Endodermal cell (in vitro differentiated cells): ENCODE measurements at places on chromosomes 11 and 22. TPM values are rescaled to one million over a fixed set of nuclear protein-coding genes. Genes with fewer than 3 reads are reported as not detected.

The SERHL2 gene
- total RNA-seq, result 12.8 to 61.4 TPM (median 18.9 TPM) in 3 replicates

The SYT8 gene
- total RNA-seq, result not detected in 2 replicates

The PHOX2A gene
- 0.70 and 0.92 TPM in 2 replicates for total RNA-seq

GRCh38 chr22:50089682-50090411, at the start of gene MOV10L1:
Gene MOV10L1, plus strand, starts transcription at chr22:50090006. Its CDS starts 83 bp downstream, at chr22:50090089.
- no peak within 1 kb of the TSS for H3K4me3 ChIP-seq
- no peaks in the 10 kb centered on the region for H3K4me1 ChIP-seq
- H3K36me3 ChIP-seq, result no peaks in the 10 kb centered on the region
- H3K27me3 ChIP-seq, result no peaks in the 10 kb centered on the region

DNA sequence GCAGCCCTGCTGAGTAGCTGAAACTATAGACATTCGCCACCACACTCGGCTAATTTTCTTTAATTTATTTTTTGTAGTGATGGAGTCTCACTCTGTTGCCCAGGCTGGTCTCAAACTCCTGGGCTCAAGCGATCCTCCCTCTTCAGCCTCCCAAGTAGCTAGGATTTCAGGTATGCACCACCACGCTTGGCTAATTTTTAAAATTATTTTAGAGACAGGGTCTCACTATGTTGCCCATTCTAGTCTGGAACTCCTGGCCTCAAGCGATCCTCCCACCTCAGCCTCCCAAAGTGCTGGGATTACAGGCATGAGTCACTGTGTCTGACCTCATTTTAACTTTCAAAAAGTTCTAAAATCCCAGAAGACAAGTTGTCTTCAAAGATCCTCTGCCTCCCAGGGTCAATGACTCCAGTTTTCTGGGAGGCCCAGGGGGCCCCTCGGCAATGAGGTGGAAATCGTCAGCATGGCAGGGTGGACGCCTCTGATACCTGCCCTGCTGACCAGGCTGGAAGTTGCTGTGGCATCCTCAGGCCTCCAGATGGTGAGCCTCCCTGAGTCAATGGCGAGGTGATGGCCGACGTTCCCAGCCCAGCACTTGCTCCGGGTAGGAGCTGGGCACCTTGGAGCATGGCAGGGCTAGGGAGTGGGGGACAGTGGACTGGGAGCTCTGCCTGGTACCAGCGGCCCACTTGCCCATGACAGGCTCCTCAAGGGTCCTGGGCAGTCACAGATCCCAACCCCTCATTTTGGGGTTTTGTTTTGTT, 31.1 kb downstream of the RPL3 start:
- no peak overlapping the region for H3K27ac ChIP-seq
- H3K27me3 ChIP-seq, result no peaks in the 10 kb centered on the region
- H3K36me3 ChIP-seq, result no peaks in the 10 kb centered on the region
- H3K4me3 ChIP-seq, result no peak overlapping the region
- DNase-seq, result no peak

GRCh38 chr11:70402685-70403084, 4.4 kb downstream of the CTTN start:
- no peak overlapping the region for H3K4me3 ChIP-seq
- no peaks in the 10 kb centered on the region for H3K27me3 ChIP-seq
- no peak for DNase-seq
- H3K4me1 ChIP-seq, result no peaks in the 10 kb centered on the region
- H3K27ac ChIP-seq, result no peak overlapping the region

GRCh38 chr11:101835506-101836063, 79.2 kb upstream of the CEP126 start:
- H3K36me3 ChIP-seq, result no peaks in the 10 kb centered on the region
- no peak overlapping the region for H3K27ac ChIP-seq
- no peak overlapping the region for H3K4me3 ChIP-seq
- peaks cover under 1% of the 10 kb centered on the region for H3K4me1 ChIP-seq
- peaks cover 11% of the 10 kb centered on the region for H3K27me3 ChIP-seq

DNA sequence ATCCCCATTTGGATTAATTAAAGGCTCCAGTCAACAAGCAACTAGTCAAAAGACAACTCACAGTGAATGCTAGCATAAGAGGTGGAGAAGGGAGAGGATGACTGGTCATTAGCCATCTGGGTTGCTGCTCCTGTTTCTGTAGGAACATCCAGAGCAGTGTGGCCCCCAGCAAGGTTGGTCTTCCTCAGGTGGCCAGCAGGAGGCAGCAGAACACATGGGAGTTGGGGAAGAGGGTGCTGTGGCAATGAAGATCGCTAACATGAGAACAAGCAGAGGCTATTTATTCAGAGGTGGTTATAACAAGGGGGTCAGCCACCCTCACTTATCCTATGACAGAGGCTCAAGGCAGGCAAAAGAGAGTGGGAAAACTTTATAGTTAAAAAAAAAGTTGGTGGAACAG, 21.3 kb downstream of the IZUMO1R start:
- no peak overlapping the region for H3K27ac ChIP-seq
- no peaks in the 10 kb centered on the region for H3K27me3 ChIP-seq
- DNase-seq, result peak; percentile 97

GRCh38 chr11:78295347-78295746, 106.6 kb downstream of the USP35 start:
- peaks cover 7% of the 10 kb centered on the region for H3K4me1 ChIP-seq
- H3K27me3 ChIP-seq, result no peaks in the 10 kb centered on the region
- H3K36me3 ChIP-seq, result peaks cover 6% of the 10 kb centered on the region
- no peak overlapping the region for H3K4me3 ChIP-seq
- no peak for DNase-seq

GRCh38 chr11:32168924-32169323, 78.0 kb downstream of the RCN1 start:
- H3K27me3 ChIP-seq, result no peaks in the 10 kb centered on the region
- H3K4me3 ChIP-seq, result no peak overlapping the region
- DNase-seq, result no peak

- H3K36me3 ChIP-seq, result peaks cover 12% of the 10 kb centered on the region
- no peak overlapping the region for H3K4me3 ChIP-seq
- DNase-seq, result peak; percentile 92
- H3K4me1 ChIP-seq, result peaks cover 4% of the 10 kb centered on the region
- no peaks in the 10 kb centered on the region for H3K27me3 ChIP-seq
Measured at GRCh38 chr11:126310200-126310991, 6.5 kb downstream of the DCPS start.

GRCh38 chr11:65124480-65125196, 2.5 kb downstream of the MRPL49 start:
- H3K4me1 ChIP-seq, result no peaks in the 10 kb centered on the region
- DNase-seq, result peak; percentile 22
- H3K36me3 ChIP-seq, result peaks cover 67% of the 10 kb centered on the region
- H3K4me3 ChIP-seq, result no peak overlapping the region

- no peak overlapping the region for H3K27ac ChIP-seq
- no peak for DNase-seq
- H3K4me3 ChIP-seq, result no peak overlapping the region
Measured at GRCh38 chr22:34370711-34371110, 450.4 kb upstream of the LARGE1 start.
